HT-29 (cell line): ENCODE measurements at places on chromosomes 3 and 15.

GRCh38 chr3:128439226-128439625 is 27.5 kb downstream of the DNAJB8 start:
- DNase-seq, result no peak

DNA sequence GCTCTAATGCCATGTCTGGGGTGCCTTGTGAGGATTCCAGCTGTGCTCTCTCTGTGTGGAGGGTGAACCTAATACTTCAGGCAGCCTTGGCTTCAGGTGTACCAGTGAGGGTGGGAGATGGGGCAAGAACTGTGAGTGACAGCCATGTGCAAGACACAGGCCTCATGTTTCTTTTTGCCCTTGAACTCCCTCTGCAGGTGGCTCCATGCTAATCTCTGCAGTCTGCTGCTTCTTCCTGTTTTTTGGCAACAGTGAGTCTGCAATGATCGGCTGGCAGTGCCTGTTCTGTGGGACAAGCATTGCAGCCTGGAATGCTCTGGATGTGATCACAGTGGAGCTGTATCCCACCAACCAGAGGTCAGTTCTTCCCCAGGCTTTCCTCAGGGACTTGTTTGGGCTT is 189.3 kb downstream of the SV2B start:
- peak; percentile 25 for DNase-seq

- DNase-seq, result no peak
Observed at GRCh38 chr3:185781759-185782158, 43.1 kb downstream of the IGF2BP2 start.

DNA sequence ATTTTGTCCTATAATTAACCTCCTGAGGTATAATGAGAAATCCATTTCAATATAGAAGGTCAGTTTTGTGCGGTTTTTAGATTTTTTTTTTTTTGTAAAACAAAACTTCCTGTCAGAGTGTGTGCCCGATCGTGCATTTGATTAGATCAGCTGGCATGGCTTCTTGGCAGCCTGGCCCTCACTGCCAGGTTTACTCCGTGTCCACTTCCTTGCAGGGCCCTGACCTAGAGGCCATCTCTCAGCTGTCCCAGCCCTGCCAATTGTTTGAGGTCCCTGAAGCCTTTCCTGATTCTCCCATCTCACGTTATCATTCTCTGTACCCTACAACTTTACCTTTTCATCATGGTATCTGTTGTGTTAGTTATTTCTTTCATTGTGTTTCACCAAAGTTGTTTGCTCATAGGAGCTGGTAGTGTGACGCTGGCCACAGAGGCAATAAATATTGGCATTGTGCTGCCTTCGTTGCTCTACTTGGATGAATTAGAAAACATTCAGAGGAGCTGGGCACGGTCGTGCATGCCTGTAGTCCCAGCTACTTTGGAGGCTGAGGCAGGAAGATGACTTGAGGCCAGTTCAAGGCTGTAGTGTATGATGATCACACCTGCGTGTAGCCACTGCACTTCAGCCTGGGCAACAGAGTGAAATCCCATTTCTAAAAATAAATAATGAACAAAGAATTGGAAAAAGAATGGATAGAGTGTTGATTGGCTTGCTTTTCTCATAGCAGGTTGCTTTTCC is 202.0 kb downstream of the GHSR start:
- DNase-seq, result no peak

GRCh38 chr3:71219744-71220638 is 363.5 kb downstream of the FOXP1 start:
- no peak for DNase-seq

- DNase-seq, result no peak
Observed at GRCh38 chr3:77967621-77968020, 927.7 kb downstream of the ROBO2 start.

DNA sequence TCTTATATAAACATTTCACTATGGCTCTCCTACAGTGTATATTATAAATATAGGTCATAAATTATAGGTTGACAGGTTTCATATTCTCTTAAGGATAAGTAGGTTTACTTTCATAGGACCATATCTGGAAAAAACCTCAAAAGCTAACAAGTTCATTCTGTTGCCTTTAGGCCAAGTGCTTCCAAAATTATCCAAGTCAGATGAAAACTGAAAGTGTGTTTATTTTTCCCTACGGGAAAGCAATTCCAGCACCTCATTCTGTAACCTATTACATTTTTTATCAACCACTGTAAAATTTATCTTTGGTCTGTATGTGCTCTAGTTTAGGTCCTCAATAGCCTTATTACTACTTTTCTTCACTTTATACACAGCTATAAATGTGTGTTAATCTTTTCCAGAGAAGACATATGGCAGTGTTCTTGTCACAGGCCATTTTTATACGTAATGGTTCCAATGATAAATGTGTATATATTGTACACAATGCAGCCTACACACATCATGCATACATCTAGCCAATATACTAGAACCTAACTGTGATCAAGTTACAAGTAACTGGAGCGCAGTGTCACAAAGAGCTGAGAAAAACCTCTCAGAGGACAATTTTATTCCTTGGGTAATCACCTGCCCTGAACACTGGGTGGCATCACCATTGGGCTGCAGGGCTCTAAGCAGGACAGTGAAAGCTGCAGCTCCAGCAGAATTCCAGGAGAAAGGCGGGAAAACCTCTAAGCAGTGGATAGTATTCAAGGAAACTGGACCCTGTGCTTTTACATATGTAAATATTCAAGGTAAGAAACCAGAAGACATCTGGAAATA is 251.3 kb downstream of the CTNNB1 start:
- DNase-seq, result peak; percentile 5

- DNase-seq, result no peak
Observed at GRCh38 chr15:76501726-76502125, 165.2 kb downstream of the ISL2 start.

DNA sequence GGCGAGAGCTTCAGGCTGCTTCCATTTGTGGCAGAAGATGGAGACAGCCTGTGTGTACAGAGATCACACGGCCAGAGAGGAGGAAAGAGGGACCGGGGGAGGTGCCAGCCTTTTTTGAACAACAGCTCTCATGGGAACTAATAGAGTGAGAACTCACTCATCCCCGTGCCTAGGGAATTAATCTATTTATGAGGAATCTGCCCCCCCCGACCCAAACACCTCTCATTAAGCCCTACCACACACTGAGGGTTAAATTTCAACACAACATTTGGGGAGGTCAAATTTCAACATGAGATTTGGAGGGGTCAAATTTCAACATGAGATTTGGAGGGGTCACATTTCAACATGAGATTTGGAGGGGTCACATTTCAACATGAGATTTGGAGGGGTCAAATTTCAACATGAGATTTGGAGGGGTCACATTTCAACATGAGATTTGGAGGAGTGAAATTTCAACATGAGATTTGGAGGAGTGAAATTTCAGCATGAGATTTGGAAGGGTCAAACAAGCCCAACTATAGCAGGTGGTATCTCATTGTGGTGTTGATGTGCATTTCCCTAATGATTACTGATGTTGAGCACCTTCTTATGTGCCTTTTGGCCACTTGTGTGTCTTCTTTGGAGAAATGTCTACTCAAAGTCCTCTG is 20.6 kb upstream of the RFTN1 start:
- no peak for DNase-seq

DNA sequence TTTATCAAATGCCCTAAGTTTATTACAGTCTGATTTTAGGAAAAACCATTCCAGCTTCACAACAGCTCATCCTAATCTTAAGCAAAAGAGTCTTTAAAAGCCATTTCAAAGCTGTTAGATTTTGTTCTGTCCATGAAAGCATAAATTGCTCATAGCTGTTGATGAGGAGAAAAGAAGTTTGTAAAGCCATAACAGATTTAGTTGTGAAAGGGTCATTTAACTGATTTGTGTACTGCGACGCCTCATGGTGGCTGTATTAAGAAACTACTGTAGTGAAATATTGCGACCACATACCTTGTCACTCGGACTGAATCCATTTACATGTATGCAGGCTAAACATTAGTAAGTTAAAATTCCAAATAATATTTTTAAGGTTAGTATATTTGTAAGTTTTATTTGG is 20.9 kb downstream of the BBX start:
- DNase-seq, result peak; percentile 56

GRCh38 chr15:93121973-93122910 is 33.2 kb upstream of the RGMA start:
- DNase-seq, result no peak

DNA sequence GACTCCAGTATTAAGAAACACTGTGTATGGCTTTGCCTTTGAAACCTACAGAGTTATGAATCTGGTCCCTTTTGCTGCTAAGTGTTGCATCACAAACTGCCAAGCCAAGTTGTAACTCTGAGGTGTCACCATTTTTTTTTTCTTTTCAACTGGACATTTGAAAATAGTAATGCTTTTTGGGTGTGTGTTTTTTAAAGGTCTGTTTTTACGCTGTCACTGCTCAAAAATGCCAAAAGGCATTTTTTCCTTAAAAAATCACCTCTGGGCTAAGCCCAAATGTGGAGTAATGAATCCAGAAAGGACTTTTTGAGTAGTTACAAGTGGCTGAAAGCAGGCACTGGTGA is 9.5 kb downstream of the SMAD3 start:
- no peak for DNase-seq

DNA sequence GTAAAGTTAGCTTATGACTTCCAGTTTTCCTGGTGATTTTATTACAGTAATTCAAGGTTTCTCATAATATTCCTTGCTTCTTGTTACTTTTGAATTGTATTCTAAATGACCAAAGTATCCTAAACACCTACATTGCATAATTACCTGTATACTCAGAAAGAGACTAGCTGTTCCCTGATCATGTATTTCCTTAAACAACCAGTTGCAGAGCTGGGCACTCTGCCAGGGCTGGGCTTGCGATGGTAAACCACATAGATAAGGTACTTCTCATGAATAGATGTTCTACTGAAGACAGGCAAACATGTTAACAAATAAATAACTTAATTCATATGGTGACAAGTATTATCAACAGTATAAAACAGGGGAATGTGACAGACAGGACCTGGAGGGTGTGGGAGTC is 142.3 kb upstream of the WNT5A start:
- DNase-seq, result peak; percentile 30

DNA sequence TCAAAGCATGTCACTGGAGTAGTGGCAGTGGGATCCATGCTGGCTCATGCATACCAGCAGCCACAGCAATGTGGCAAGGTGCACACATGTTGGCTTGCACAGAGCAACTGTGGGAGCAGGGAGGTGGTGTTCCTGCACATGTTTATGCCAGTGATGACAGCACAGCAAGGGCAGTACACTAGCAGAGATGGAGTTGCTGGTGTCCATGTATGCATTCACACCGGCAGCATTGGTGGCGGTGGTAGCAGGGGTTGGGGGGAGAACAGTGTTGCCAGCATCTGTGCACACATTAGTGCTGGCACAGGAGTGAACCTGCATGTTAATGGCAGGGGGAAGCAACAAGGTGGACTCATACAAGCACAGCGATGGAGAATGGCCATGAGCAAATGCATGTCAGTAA is 202.0 kb upstream of the KCNMB2 start:
- no peak for DNase-seq

DNA sequence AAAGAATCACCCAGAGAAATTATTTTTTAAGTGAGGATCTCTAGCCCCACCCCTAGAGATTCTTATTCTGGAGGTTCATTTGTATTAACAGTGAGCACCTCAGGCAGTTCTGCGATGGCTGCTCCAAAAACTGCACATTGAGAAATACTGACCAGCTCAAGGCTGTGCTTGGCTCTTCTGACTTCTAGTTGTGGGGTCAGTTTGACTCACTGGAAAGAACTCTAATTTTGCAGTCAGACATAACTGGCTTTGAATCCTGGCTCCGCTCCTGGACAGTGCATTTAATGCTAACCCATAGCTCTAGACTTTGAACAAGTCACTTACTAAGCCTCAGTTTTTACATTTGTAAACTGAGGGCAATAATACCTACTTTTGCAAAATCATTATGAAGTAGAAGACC is 123.6 kb upstream of the SKOR1 start:
- DNase-seq, result no peak

DNA sequence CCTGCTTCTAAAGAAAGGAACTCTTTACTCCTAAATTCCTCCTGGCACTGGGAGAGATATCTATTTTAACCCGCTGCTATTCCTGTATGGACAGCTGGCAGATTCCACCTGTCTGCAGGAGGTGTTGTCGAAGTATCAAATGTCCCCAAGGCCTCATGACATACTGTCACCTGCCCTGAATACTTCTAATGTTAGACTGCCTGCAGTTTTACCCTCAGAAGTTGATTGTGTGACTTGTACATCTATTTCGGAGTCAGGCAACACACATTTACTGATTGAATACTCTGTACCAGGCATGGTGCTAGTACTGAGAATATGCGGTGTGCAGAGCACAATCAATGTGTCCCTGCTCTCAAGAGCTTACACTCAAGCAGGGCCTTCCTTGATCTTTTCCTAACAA is 38.6 kb downstream of the PDZRN3 start:
- DNase-seq, result no peak

- DNase-seq, result no peak
Observed at GRCh38 chr15:49024840-49025239, 21.4 kb downstream of the SECISBP2L start.

GRCh38 chr3:131491775-131492174 is 11.0 kb downstream of the MRPL3 start:
- DNase-seq, result no peak

GRCh38 chr3:136893848-136894443 is 31.9 kb downstream of the NCK1 start:
- DNase-seq, result no peak

GRCh38 chr15:57494581-57494980 is 97.1 kb upstream of the MYZAP start:
- no peak for DNase-seq

DNA sequence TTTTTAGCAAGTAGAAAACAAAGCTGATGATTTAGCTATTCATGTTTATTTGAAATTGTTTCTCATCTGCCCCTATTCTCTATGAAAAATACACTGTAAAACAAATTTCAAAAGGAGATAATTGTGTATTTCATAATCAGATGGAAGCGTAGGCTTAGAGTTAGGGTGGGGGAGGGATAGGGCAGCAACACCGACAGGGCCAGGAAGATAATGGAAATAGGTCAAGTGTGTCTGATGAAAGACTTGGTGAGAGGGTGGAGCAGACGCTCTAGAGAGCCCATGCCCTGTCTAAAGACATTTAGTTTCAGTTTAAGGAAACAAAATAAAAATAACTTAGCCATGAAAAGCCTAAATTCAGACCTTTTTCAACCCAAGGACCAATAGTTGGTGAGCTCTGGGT is 51.6 kb upstream of the ARL6 start:
- no peak for DNase-seq

DNA sequence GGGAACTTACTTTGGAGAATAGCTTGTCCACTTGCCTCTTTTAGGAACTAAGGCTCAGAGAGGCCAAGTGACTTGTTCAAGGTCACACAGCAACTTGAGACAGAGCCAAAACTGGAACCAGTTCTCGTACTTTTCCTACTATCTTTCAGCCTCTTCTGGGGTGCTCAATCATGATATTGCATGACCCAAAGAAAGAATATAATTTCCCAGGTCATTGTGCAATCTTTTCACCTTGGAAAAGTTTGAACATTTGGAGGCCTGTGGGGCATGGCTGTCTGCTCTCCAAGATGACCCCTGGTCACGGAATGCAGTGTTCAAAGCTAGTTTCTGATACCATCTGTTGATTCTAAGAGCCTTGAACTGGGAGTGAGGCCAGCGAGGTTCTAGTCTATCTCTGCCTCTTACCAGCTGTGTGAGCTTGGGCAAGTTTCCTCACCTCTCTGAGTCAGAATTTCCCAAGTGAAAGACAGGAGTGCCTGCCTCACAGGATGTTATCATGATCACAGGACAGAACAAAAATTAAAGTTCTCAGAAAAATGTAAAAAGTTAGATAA is 89.7 kb downstream of the BDH1 start:
- DNase-seq, result no peak
